Esophagus mucosa (tissue), 1 donor: ENCODE measurements at places on chromosomes 7 and 10. TPM values are rescaled to one million over a fixed set of nuclear protein-coding genes. Genes with fewer than 3 reads are reported as not detected.

Gene DDX56
- total RNA-seq, result 51.8 TPM

Gene LRRC4
- total RNA-seq, result 16.7 TPM

Gene MLXIPL
- 0.52 TPM for total RNA-seq

Gene CPN1
- not detected for total RNA-seq

Gene AGAP5
- 2.7 TPM for total RNA-seq
